WTC11 (cell line): ENCODE measurements at places on chromosomes 12 and 14. TPM values are rescaled to one million over a fixed set of nuclear protein-coding genes. Genes with fewer than 3 reads are reported as not detected.

DNA sequence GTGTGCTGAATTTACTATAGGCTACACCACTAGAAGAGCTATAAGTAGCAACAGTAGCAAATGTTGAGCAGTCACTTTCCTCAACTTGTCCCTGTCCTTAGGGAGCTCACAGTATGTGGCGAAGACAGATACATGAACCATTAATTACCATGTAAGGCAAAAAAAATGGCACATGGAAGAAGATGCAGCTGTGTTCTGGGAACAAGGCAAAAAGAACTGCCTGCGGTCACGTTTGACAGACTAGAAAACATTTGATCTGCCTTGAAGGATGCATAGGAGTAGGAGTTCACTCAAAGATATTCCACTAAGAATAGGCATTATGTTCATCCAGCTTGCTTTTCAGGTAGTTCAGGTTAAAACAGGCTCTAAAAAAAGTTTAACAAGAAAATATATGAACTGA lies 46.5 kb upstream of the IFNG-AS1 start:
- no peak overlapping the region for H3K27ac ChIP-seq
- DNase-seq = no peak
- H3K27me3 ChIP-seq = no peaks in the 10 kb centered on the region

GRCh38 chr14:68295316-68295816 lies 475.8 kb downstream of the RAD51B start:
- no peak overlapping the region for H3K4me3 ChIP-seq
- no peak overlapping the region for H3K27ac ChIP-seq
- H3K27me3 ChIP-seq = no peaks in the 10 kb centered on the region
- peaks cover 8% of the 10 kb centered on the region for H3K36me3 ChIP-seq

DNA sequence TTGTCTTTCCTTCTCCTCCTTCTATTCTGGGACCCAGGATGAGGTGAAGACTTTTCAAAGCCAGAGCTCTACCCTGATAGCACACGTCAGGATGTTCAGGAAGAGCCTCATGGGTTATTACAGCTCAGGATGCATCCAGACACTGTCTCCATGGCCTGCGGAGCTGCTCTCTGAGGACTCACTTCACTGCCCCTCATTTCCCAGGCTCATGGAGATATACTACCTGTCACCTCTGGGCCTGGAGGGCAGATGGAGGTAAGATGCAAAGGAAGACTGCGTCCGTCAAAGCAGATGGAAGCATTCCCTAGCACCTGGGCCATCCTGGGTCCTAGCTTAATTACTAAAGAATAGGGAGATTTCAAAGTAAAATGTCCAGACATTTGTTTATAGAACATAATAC lies 32.6 kb downstream of the STON2 start:
- no peak overlapping the region for H3K4me3 ChIP-seq
- peak overlapping the region; percentile 69 for H3K27ac ChIP-seq
- no peak for DNase-seq
- H3K36me3 ChIP-seq = peaks cover 20% of the 10 kb centered on the region

DNA sequence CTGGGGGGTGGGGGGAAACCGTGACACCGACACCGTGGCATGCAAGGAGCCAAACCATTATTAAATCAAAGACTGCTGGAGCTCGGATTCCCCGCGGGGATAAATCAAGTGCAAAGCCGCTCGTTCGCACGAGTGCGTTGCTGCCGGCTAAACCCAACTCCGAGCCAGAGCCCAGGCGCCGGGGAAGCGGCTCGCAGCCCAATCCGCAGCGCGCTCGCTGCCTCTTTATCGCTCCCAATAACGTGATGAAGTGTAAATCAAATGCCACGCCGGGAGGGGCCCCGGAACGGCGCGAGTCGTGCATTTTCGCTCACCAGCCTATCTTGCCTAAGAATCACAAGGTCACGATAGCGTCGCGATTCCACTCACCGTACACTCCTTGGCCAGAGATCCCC lies 1.3 kb downstream of the MDGA2 start:
- peaks cover 76% of the 10 kb centered on the region for H3K27me3 ChIP-seq
- H3K4me3 ChIP-seq = peak overlapping the region; percentile 81
- peak; percentile 33 for DNase-seq
- H3K27ac ChIP-seq = no peak overlapping the region

- no peaks in the 10 kb centered on the region for H3K36me3 ChIP-seq
- H3K27me3 ChIP-seq = no peaks in the 10 kb centered on the region
- H3K27ac ChIP-seq = no peak overlapping the region
- DNase-seq = no peak
- H3K4me1 ChIP-seq = peaks cover 6% of the 10 kb centered on the region
These were observed 424.9 kb upstream of the MGAT4C start for GRCh38 chr12:86681060-86681459.

DNA sequence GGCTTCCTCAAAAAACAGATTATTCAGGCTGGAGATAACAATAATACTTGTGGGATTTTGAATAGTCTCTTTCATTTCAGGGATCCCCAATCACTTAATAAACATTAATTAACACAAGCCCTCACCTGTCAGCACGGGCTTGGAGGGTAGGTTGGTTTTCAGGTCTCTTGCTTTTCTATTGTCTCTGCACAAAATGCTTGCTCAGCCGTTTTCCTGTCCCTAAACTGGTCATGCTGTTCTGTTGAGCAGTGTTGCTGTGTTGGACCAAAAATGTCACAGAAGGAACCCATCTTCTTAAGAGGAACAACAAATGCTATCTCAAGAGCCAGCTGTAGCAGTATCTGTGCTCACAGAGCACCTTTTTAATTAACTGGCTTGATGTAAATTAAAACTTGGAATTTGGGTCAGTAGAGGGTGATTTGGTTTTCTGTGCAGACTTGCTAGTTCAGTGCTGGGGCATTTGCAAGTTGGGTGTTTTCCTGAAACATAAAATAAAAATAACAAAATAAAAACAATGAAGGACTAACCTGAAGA lies 231.8 kb upstream of the CRY1 start:
- no peak for DNase-seq
- no peak overlapping the region for H3K4me3 ChIP-seq
- no peaks in the 10 kb centered on the region for H3K36me3 ChIP-seq
- H3K27ac ChIP-seq = no peak overlapping the region
- H3K4me1 ChIP-seq = peaks cover 37% of the 10 kb centered on the region

DNA sequence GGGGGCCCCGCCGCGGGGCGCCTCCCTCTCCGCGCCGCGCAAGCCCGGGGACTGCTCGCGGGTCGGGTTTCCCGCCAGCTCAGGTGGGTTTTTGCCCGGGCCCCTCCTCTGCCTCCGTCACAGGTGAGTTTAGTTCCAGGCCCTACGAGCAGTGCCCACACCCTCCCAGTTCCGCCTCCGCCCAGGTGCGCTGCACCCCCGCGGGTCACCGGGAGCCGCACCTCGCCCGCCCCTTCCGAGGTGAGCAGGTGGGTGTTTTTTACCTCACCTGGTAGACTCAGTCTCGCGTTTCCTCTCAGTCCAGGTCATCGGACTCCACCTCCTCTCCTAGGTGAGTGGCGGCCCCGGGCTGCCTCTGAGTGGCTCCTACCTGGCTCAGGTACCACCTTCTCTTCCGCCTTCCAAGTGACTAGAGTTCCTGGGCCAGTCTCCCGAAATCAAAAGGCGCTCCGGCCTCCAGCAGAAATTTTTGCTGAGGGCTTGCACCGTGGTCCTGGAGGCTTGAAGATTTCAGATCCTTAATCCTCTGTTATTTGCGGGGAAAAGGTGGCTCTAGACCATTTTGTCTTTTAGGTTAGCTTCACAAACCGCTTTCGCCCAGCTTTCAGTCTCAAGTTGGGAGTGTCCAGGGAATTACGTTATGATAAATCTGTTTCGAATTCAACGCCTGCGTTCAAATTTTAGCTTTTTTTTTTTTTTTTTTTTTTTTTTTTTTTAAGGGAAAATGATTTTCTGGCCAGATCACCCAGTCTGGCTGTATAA lies at the start of gene TMEM30B:
TMEM30B (minus strand) TSS at position 153 of the 762 bp plus-strand sequence. CDS start 191 bp downstream, outside the sequence.
- no peaks in the 10 kb centered on the region for H3K36me3 ChIP-seq
- peak within 1 kb of the TSS; percentile 95 for H3K27ac ChIP-seq
- DNase-seq = peak; percentile 85
- H3K27me3 ChIP-seq = peaks cover 21% of the 10 kb centered on the region

Gene RAD51AP1
- 39.4 to 45.2 TPM (median 41.9 TPM) in 3 replicates for total RNA-seq

DNA sequence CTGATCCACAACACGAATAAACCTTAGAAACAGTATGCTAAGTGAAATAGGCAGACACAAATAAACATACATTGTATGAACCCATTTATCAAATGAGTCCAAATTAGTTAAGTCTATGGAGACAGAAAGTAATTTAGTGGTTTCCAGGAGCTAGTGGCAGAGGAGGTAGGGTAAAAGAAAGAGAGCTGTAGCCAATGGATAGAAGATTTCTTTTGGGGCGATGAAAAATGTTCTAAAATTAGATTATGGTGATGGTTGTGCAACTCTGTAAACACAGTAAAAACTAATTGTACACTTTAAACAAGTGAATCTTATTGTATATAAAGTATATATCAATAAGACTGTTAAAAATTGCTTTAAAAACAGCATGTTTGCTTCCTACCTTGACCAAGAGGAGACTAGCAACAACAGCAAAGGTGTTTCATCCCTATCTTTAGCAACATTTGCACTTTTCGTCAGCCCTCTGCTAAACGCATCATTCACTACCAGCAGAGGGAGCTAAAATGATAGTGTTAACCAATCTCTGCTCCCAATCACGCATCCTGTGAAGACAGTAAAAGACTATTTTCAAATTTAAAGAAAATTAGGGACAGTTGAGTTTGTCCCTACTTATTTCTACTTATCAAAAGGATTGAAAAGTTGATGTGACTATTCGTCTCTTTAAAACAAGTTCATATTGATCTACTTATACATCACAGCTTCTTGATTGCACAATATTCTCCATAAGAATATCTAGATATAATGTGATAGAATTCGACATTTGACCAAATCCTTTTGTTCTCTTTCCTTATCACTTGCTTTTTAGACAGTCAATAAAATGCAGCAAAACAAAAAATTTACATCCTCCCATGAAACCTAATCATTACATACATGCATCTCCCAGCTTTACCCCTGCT lies 24.0 kb upstream of the LGR5 start:
- peaks cover 18% of the 10 kb centered on the region for H3K36me3 ChIP-seq
- H3K4me3 ChIP-seq = no peak overlapping the region

DNA sequence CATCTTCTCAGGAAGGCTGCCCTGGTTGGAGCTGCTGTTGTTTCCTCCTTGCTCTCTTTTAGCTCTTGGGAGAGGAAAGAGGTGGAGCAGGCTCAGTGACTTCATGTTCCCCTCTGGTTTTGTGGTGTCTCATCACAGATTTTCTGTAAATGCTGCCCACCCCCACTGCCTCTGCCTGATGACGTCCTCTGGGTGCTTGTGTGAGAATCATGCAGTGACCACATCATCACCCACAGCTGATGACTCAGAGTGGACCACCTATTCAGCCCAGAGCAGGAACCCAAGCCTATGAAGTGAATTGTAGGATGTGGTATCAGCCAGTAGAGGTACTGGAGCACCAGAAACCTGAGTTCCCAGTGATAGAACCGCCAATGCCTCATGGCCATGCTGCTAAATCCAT lies at the start of gene GZMB:
GZMB (minus strand) TSS at position 33 of the 400 bp plus-strand sequence; CDS start at position 3, 30 bp downstream.
- no peaks in the 10 kb centered on the region for H3K36me3 ChIP-seq
- H3K27me3 ChIP-seq = peaks cover 2% of the 10 kb centered on the region; the same call in 1 of the 2 replicates
- no peaks in the 10 kb centered on the region for H3K4me1 ChIP-seq
- H3K27ac ChIP-seq = no peak within 1 kb of the TSS
- DNase-seq = no peak

DNA sequence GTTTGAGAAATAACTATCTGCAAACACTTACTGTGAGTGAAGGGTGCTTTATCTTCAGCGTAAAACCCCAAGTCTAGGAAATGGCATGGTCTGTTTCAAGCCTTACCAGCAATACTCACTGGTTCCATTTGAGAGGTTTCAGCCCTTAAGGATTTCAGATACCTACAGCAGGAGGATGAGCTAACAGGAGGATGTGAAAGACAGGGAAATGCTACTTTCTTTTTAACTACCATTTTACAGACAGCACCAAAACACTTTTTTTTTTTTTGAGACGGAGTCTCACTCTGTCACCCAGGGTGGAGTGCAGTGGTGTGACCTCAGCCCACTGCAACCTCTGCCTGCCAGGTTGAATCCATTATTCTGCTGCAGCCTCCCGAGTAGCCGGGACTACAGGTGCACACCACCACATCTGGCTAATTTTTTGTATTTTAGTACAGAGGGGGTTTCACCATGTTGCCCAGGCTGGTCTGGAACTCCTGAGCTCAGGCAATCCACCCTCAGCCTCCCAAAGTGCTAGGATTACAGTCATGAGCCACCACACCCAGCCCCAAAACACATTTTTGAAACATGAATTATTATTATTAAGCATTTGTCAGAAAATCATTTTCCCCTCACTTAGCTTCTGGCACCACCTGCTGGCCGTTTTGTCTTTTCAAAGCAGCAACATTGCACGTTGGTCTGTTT lies 4.6 kb downstream of the MTRFR start:
- H3K36me3 ChIP-seq = peaks cover 16% of the 10 kb centered on the region
- DNase-seq = peak; percentile 63
- peaks cover 12% of the 10 kb centered on the region for H3K4me1 ChIP-seq
- H3K27me3 ChIP-seq = no peaks in the 10 kb centered on the region
- H3K4me3 ChIP-seq = no peak overlapping the region
- H3K27ac ChIP-seq = peak overlapping the region; percentile 76

Gene CISTR
- 0.81 TPM in 1 of 3 replicates, not detected in the others for total RNA-seq

GRCh38 chr14:85123755-85124154 lies 406.2 kb upstream of the FLRT2 start:
- no peaks in the 10 kb centered on the region for H3K27me3 ChIP-seq
- no peak for DNase-seq
- H3K4me1 ChIP-seq = peaks cover 8% of the 10 kb centered on the region
- H3K36me3 ChIP-seq = no peaks in the 10 kb centered on the region
- H3K27ac ChIP-seq = no peak overlapping the region
- no peak overlapping the region for H3K4me3 ChIP-seq

Gene CCDC177
- 1.7 to 2.2 TPM (median 2.1 TPM) in 3 replicates for total RNA-seq

GRCh38 chr12:114625294-114625851 lies 58.6 kb downstream of the TBX3 start:
- H3K27ac ChIP-seq = no peak overlapping the region
- no peak overlapping the region for H3K4me3 ChIP-seq
- peaks cover 3% of the 10 kb centered on the region; the same call in 1 of the 2 replicates for H3K27me3 ChIP-seq
- H3K36me3 ChIP-seq = no peaks in the 10 kb centered on the region

Gene TOMM20L
- total RNA-seq = not detected in 3 replicates

DNA sequence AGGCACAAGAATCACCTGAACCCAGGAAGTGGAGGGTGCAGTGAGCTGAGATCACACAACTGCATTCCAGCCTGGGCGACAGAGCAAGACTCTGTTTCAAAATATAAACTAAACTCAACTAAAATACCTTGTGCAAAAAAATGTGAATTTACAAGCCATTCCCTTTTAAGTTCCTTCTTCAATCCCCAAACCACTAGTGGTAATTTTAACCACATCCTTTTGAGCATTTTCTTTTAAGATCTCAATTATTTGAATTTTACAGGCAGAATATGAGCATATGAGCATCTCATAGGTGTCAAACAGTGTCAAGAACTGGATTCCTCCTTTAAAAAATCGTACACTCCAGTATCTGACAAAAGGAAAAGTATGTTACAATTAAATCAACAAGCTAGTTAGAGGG lies 57.0 kb upstream of the NPFF start:
- DNase-seq = no peak
- no peak overlapping the region; the same call in 1 of the 2 replicates for H3K27ac ChIP-seq
- peaks cover 25% of the 10 kb centered on the region for H3K4me1 ChIP-seq
- no peaks in the 10 kb centered on the region for H3K27me3 ChIP-seq

- H3K27me3 ChIP-seq = no peaks in the 10 kb centered on the region
- peaks cover 40% of the 10 kb centered on the region for H3K4me1 ChIP-seq
- H3K36me3 ChIP-seq = no peaks in the 10 kb centered on the region
- H3K27ac ChIP-seq = peak overlapping the region; percentile 29; the same call in 1 of the 2 replicates
- no peak for DNase-seq
These were observed 74.3 kb downstream of the SRGAP1 start for GRCh38 chr12:63918800-63919300.
